ENCODE measurements at places on chromosomes 4 and X.

- DNase-seq = no peak
Measured at GRCh38 chr4:3712112-3712805, 53.9 kb upstream of the ADRA2C start.

GRCh38 chr4:77990904-77991358 lies 66.2 kb upstream of the FRAS1 start:
- no peak for DNase-seq

- no peak for DNase-seq
Measured at GRCh38 chrX:101493225-101493624, 8.0 kb downstream of the ARMCX4 start.

DNA sequence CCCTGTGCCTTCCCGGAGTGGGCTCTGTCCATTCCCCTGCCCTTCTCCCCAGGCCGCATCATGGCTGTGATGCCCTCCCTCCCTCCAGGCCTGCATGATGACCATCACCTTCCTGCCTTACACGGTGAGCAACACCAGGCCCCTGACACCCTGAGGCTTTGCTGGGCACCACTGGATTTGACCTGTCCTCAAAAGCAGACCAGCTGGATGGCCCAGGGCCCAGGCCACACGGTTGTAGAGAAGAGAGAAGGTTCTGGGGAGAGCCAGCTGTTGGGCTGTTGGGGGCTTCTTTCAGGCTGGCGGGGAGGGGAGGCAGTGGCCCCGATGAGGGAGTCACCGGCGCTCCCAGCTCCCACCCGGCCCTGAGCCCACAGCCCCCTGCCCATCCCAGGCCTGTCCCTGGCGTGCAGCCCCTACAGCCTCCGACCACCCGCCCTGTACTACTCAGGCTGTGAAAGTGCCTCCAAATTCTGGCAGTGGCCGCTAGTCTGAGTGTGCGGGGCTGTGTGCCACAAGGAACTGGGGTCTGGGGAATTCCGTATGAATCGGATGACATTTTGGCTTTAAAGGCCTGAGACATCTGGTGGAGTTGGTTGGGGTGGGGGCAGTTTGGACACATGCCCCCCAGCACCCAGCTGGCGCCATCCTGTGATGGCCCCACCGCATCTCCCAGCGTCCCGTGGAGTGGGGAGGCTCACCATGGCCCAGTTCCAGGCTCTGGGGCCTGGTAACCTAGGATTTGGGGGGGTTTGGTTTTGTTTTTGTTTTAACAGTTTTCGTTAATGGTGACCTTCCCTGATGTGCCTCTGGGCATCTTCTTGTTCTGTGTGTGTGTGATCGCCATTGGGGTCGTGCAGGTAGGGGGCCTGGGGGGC lies 19.6 kb downstream of the TMEM175 start:
- DNase-seq = no peak

DNA sequence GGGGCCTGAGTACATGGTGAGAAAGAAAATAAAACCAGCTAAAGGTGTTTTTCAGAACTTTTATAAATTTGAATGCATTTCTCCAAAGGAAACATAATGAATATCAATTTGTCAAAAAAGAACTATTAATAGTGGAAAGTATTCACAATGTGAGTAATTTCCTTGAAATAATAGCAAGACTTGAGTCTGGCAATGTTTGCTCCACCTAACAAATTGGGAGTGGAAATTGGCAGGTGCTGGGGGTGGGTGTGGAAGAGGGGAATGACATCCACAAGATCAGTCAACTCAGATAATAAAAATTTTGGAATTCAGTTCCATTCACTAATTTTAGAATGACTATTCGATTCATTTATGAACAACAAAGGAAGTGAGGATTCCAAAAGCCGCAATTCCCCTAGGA lies 884.8 kb upstream of the SLIT2 start:
- DNase-seq = no peak

GRCh38 chr4:67468830-67469229 lies 76.5 kb downstream of the CENPC start:
- no peak for DNase-seq

DNA sequence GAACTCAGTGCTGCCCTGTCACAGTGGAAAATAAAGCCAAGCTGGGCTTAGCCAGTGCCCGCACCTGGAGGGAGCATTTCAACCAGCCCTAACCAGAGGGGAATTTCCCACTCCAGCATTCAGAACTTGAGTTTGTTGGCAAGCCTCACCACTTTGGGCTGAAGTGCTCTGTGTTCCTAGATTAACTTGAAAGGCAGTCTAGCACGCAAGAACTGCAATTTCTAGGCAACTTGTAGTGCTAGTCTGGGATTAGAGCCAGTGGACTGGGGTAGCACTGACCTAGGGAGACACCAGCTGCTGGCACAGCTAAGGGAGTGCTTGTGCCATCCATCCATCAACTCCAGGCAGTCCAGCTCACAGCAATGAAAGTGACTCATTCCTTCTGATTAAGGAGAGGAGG lies 1060.6 kb upstream of the GRID2 start:
- peak; percentile 4 for DNase-seq

DNA sequence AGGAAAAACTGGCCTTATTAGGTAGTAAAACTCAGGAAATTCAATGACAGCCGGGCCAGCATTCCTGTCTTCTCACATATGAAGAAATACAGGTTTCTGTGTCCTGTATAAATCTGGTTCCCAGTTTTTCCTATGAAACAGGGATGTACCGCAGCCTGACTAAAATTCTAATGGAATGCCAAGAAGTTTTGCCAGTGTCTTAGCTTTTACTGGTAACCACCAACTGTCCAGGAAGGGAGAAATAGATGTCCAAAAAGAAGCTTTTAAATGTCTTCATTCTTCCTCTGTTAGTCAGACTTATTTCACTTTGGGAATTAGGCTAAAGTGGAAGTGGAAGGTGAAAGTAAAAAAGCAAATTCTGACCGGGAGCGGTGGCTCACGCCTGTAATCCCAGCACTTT lies 108.0 kb upstream of the TBL1X start:
- no peak for DNase-seq

DNA sequence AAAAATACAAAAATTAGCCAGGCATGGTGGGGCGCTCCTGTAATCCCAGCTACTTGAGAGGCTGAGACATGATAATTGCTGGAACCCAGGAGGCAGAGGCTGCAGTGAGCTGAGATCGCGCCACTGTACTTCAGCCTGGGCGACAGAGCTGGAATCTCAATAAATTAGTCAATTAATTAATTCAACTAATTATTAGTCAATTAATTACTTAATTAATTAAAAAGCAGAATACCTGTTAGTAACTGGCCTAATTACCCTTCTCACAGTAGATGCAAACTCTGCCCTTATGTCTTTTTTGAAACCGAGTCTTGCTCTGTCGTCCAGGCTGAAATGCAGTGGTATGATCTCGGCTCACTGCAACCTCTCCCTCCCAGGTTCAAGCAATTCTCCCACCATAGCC lies 261.2 kb downstream of the ASMT start:
- DNase-seq = no peak

GRCh38 chr4:76365636-76366035 lies 55.3 kb downstream of the CCDC158 start:
- no peak for DNase-seq

GRCh38 chrX:101482296-101482695 lies 3.0 kb upstream of the ARMCX4 start:
- DNase-seq = no peak

DNA sequence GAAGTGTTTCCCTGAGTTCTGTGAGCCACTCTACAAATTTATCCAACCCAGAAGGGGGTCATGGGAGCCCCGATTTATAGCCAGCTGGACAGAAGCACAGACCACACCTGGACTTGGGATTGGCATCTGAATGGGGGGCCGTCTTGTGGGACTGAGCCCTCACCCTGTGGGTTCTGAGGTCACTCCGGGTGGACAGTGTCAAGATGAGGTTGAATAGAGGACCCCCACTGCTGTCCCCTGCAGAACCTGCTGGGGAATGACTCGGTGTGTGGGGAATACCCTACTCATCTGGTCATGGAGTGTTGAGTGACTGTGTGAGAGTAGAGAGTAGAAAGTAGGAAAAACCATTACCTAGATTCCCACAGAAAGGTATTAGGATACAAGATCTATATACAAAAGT lies 67.5 kb downstream of the ZFYVE28 start:
- DNase-seq = no peak

DNA sequence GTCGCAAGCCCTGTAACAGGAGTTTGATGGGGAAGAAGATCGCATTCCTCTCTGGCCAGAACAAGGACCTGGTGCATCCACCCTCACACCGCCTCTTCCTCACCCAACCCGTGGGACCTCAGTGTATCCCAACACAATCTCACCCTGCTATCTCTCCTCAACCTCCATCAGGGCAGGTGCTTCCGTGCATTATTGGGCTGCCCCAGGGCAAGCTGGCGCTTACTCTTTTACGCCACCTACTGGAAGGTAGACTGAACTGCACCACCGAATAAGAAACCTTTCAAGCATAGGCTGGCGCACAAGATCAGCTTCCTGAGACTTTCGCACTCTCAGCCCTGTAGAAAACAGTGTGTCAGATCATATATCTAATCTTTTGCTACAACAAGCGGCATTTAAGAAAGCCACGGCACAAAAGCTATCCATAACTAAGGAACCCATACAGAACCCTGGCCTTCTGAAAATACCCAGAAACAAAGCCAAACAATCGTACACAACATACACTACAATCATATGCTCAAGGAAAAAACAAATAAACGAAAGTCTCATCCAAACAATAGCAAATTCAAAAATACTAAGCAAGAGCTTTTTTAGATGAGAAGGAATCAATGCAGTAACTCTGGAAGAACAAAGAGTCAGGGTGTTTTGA lies 209.3 kb downstream of the UGT8 start:
- DNase-seq = no peak

- DNase-seq = no peak
Measured at GRCh38 chr4:156280686-156281085, 327.0 kb upstream of the CTSO start.

DNA sequence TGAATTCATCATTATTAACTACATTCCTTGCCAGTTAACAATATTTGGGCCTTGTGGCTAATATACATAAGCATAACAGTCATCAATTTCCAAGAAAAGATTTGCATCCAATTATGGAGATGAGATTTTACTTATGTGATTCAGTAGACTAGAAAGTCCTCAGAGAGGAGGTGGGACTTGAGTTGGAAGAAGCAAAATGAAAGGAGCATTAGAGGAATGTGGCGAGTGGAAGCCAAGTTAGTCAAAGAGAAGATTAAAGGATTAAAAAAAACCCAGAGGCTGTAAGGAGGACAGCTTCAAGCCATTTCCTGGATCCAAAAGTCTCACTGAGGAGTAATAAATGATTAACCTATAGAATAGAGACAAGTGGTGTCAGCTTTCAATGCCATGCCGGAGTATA lies 1099.4 kb upstream of the IGFBP7 start:
- DNase-seq = no peak

DNA sequence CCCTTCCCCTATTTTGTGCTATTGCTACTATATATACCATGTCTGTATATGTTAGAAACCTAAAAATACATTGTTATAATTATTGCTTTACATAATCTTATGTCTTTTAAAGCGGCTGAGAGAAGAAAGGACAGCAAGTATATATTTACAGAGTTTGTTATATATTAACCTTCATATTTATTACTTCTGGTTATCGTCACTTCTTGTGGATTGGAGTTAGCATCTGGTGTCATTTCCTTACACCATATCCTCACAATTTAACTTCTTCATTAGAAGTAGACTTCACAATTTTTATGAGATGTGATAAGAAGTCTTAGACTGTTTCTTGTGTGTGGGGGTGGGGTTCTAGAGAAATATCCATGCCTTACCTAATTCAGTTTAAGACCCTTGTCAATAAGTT lies 123.1 kb downstream of the ATXN3L start:
- DNase-seq = no peak

DNA sequence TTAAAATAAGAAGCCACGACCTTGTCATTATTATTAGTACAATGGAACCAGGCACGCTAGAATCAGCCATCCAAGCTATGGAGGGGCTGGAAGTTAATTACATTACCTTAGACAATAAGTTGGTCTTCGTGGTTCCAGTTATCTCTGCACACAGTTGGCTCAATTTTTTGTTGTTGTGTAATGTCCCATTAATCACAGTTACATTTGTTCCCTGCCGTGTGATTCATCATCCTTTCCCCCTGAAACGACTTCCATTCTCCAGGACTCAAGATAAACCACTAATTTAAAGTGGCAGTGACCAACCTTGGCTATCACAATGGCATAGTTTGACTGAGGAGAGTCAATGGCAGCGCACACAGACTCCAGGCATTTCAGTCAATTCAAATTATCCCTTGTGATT lies 905.0 kb downstream of the RAB28 start:
- DNase-seq = no peak

DNA sequence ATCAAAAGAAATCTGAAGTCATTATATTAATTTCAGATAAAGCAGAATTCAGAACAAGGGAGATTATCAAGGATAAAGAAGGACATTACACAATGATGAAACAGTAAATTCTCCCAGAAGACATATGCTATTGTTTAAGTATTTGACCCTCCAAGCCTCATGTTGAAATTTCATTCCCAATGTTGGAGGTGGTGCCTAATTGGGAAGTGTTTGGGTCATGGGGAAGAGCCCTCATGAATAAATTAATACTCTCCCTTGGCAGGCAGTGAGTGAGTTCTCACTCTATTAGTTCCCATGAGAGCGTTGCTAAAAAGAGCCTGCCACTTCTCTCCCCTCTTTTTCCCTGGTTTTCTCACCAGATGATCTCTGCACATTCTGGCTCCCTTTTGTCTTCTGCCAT lies 249.9 kb upstream of the GRIA3 start:
- no peak for DNase-seq

- no peak for DNase-seq
Measured at GRCh38 chrX:16931855-16932575, 14.4 kb upstream of the REPS2 start.

DNA sequence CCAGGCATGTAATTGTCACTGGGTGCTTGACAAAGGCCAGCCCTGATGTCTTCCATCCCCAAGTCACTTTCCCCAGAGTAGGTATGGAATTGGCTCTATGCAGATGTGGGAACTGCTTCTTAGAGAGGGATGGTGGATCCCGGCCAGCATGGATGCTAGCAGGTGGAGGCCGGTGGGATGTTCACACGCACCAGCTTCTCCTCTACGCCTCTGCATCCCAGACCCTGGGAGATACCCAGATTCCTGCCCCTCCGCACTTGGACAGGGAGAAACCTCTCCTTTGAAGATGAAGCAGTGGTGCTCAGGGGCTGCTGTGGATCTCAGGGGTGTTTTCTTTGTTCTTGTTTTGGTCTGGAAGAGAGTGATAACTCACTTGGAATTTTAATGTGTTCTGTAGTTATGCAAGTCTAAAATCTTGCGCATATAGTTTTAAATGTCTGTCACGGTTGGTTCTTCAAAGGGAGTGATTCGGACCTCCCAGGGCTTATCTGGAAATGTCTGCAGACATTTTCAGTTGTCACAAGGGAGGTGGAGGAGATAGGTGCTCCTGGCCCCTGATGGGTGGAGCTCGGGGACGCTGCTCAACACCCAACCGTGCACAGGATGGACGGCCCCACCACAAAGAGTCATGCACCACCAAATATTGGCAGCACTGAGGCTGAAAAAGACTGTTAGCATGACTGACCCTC lies 308.0 kb downstream of the DHRSX start:
- DNase-seq = no peak

DNA sequence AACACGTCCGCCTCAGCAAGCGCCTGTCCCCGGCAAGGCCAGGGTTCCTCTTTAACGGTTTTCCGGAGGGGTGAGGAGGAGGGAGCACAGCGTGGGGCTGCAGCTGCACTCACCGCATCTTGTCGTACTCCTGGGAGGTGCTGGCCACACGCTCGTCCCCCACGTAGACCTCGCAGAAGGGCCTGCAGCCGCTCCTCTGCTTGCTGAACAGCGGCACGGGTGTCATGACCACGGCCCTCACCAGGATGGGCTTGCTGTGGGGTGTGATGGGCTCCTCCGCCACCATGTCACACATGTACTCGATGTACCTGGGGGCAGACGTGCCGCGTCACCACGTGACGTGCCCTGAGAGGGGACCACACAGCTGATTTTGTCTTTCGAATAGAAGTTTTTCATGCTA lies 51.6 kb upstream of the CPLX1 start:
- no peak for DNase-seq
